ENCODE measurements at places on chromosomes 13 and 19. TPM values are rescaled to one million over a fixed set of nuclear protein-coding genes. Genes with fewer than 3 reads are reported as not detected.

- no peak overlapping the region for H3K27ac ChIP-seq
- no peak overlapping the region for H3K4me3 ChIP-seq
- DNase-seq = no peak
- H3K36me3 ChIP-seq = no peaks in the 10 kb centered on the region
Observed at GRCh38 chr13:72527333-72527732, 200.1 kb downstream of the MZT1 start.

- no peaks in the 10 kb centered on the region for H3K36me3 ChIP-seq
- peak overlapping the region; percentile 97 for H3K27ac ChIP-seq
- H3K4me3 ChIP-seq = peak overlapping the region; percentile 79
Observed at GRCh38 chr19:55585658-55586339, 5.2 kb upstream of the ZNF579 start.

TNFSF11 gene
- total RNA-seq = not detected

DLL3 gene
- total RNA-seq = 1.1 TPM

DNA sequence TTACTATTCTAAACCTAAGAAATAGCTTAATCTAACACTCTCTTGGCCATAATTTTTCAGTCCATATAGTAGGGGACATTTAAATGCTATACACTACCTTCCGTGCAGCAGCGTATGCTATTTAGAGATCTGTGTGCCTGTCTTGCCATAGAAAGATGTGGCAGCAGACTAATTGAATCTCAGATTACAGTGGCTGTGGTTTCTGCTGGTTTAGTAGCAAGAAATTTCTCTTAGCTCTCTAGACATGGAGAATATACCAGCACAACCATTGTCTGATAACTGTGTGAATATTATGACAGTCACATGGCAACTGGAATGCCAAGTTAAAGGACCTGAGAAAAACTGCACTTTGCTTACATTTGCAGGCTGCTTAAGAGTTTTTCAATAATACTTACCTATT lies 672.4 kb upstream of the MIR17HG start:
- peaks cover 4% of the 10 kb centered on the region for H3K4me1 ChIP-seq
- H3K36me3 ChIP-seq = no peaks in the 10 kb centered on the region
- no peaks in the 10 kb centered on the region for H3K27me3 ChIP-seq
- DNase-seq = no peak

DNA sequence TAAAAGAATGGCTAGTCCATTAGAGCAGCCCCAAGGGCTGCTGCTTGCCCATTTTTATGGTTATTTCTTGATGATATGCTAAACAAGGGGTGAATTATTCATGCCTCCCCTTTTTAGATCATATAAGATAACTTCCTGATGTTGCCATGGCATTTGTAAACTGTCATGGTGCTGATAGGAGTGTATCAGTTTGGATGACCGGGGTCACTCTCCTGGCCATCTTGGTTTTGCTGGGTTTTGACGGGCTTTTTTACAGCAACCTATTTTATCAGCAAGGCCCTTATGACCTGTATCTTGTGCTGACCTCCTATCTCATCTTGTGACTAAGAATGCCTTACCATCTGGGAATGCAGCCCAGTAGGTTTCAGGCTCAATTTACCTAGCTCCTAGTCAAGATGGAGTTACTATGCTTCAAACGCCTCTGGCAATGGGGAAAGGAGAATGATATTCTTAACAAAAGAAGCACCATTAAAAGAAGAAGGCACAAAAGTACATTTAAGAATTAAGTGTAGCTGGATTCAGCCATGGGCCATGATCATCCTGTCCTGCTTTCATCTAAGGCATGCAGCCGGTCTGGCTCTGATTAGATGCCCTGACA lies 1156.0 kb downstream of the PCDH9 start:
- no peak for DNase-seq
- H3K4me3 ChIP-seq = no peak overlapping the region
- H3K36me3 ChIP-seq = no peaks in the 10 kb centered on the region
- peaks cover 6% of the 10 kb centered on the region for H3K4me1 ChIP-seq
- no peaks in the 10 kb centered on the region for H3K27me3 ChIP-seq
- no peak overlapping the region for H3K27ac ChIP-seq

GRCh38 chr19:2087621-2088100 lies 8.5 kb downstream of the MOB3A start:
- no peak overlapping the region for H3K27ac ChIP-seq
- H3K4me3 ChIP-seq = no peak overlapping the region
- peaks cover 6% of the 10 kb centered on the region for H3K36me3 ChIP-seq
- H3K27me3 ChIP-seq = no peaks in the 10 kb centered on the region
- no peaks in the 10 kb centered on the region for H3K4me1 ChIP-seq

IZUMO2 gene
- not detected for total RNA-seq

GRCh38 chr13:94270556-94270955 lies 208.9 kb downstream of the DCT start:
- DNase-seq = no peak
- H3K4me3 ChIP-seq = no peak overlapping the region
- no peaks in the 10 kb centered on the region for H3K27me3 ChIP-seq
- peaks cover 14% of the 10 kb centered on the region for H3K4me1 ChIP-seq

- H3K4me3 ChIP-seq = no peak overlapping the region
- no peak for DNase-seq
- H3K27ac ChIP-seq = no peak overlapping the region
Observed at GRCh38 chr19:55935206-55935605, 3.1 kb upstream of the NLRP13 start.

DNA sequence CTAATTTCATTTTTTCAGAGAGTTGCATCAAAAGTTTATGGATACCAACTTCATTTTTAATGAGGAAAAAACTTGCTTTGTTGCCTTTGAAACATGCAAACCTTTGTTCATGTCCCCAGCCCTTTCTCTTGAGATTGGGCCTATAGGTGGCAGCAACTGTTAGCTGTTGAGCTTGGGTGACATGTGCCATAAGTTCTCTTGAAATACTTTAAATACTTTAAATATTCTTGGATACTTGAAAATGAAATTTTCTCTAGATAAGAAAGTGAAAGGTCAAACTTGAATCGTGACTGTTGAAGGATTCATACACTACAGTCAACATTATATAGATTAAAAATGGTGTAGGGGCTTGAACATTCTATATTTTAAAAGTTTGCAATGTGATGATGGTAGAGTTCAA lies 294.9 kb downstream of the NDFIP2 start:
- DNase-seq = no peak
- H3K27ac ChIP-seq = peak overlapping the region; percentile 49
- peaks cover 39% of the 10 kb centered on the region for H3K4me1 ChIP-seq
- H3K36me3 ChIP-seq = peaks cover 9% of the 10 kb centered on the region
- H3K27me3 ChIP-seq = no peaks in the 10 kb centered on the region
- H3K4me3 ChIP-seq = no peak overlapping the region

DNA sequence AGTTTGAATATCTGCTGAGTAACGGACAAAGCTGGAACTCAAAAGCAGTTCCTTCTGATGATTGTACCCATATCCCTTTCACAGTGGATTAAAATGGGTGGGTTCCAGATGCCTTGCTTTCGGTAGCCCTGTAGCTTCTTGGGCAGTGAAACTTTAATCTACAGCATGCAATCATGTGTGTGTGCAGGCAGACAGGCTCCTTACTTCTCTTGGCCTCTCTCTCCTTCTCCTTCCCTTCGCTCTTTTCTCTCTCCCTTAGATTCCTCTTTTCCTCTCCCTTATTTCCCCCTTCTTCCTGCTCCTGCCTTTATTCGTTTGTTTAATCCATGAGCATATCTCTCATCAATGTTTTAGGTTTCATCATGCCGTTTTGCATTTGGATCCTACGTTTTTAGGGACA lies 8.1 kb downstream of the DGKH start:
- peaks cover 4% of the 10 kb centered on the region for H3K36me3 ChIP-seq
- H3K27me3 ChIP-seq = no peaks in the 10 kb centered on the region
- DNase-seq = no peak
- peaks cover 2% of the 10 kb centered on the region for H3K4me1 ChIP-seq

TBXA2R gene
- total RNA-seq = not detected

CGB2 gene
- not detected for total RNA-seq

- peak overlapping the region; percentile 50 for H3K4me3 ChIP-seq
- no peaks in the 10 kb centered on the region for H3K36me3 ChIP-seq
- no peak overlapping the region for H3K27ac ChIP-seq
Observed at GRCh38 chr19:38229585-38230073, 5.6 kb upstream of the DPF1 start.

Data from progenitor cell of endocrine pancreas (in vitro differentiated cells).